ENCODE measurements at places on chromosomes 5 and 9.
A peak's percentile ranks its signal among the peaks of the same experiment; 100 is the strongest.

GRCh38 chr5:55636177-55636576, 75.9 kb downstream of the SLC38A9 start:
- no peak for DNase-seq

DNA sequence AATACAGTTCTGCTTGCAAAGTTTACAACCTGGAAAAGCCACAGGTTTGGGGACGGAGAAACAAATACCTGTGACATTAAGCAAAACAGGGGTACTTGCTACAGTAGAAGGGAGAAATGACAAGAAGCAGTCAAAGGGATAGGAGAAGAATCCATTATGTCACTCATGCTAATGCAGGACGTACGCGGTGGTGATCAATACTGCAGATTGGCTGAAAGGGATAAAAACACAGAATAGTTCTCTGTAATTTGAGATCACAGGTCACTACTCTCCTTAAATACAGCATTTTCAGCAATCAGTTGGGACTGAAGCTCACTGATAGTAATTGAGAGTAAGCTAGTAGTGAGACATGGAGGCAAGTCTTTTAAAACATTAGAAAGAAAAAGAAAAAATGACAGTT, 130.3 kb upstream of the MTAP start:
- no peak for DNase-seq

DNA sequence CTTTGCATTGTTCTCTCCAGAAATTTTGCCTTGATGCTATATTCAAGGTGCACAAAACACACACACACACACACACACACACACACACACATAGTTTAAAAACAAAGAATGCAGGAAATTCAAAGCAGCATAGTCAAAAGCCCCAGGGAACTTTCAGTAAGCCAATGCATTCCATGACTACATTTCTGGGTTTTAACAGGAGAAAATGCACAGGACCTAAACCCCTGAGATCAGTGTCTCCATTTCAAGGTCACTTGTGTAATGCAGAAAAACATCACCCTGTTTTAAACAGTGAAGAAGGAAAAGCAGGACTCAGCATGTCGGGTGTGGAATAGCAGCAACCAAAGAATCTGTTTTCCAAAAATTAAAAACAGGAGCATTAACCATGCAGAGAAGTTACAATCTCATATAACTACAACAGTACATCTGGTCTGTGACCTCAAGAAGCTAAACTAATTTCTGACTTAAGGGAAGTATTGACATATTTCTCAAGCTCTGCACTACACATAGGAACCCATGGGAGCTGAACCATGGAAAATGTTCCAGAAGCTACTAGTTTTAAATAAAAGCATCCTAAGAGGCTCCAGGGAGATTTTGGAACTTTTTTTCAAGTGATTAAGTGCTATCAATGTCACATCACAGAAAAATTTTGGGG, 296.7 kb downstream of the HINT1 start:
- DNase-seq, result no peak

GRCh38 chr9:5486988-5487387, 23.3 kb upstream of the PDCD1LG2 start:
- DNase-seq, result no peak

GRCh38 chr5:109836280-109836679, 146.6 kb downstream of the MAN2A1 start:
- no peak for DNase-seq

- no peak for DNase-seq
Observed at GRCh38 chr5:133863857-133864585, 104.4 kb downstream of the C5orf15 start.

DNA sequence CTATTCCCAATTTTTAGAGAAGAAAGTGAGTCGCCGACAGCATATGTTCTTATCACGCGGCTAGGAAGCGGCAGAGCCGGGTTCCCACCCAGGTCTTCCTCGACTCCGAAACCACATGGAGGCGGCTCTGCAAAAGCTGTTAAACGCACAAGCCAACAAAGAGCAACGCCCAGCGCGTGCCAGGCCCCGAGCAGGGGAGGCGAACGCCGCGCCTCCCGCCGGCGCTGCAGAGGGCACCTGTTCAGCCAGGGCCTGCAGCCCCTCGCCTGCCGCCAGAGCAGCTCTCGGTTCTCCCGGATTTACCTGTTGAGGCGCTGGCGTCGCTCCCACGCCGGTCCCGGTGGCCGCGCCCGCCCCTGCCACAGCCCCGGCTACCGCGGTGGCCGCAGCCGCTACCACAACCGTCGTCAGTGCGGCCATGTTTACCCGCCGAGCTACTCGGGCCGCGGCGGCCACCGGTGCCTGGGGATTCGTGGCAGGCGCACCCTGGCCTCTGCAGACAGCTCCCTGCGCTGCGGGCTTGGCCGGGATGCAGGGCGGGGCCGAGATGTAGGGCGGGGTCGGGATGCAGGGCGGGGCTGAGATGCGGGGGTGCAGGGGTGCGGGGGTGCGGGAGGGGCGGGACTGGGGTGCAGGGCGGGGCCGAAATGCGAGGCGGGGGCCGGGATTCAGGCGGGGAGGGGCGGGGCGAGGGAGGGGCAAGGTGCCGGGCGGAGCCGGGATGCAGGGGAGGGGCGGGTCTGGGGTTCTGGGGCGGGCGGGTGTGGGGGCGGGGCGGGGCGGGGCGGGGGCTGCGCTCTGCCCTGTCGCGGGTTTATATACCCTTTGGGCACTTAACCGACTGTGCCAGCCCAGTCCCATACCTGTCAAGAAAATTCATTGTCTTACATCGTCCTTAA, at the start of gene CCDC112:
TSS of gene CCDC112 (minus strand) at position 531 of the 899 bp plus-strand sequence. CDS start at position 420, 111 bp downstream.
- peak; percentile 71 for DNase-seq

DNA sequence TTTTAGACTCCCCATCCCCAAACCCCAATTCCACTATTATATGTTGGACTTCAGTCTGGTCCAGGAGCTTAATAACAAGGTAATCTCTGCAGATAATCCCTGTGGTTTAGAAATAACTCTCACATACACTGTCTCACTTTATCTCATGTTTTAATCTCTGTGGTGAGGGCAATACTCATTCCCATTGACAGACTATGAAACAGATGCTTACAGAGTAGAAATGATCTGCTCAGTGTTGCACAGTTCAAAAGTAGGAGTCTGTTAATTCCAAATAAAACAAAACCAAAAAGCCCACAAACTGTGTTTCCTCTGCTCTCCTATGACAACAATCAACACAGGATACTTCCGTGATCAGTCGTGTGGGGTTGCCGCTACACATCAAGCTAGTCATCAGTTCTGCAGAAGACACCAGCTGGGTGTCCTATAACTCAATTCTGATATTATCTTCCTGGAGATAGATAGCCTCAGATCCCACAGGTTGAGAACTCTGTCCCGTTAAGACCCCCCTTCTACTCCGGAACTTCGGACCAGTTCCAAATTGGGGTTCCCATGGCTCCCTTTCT, 26.3 kb upstream of the FANCC start:
- DNase-seq, result no peak

- no peak for DNase-seq
Observed at GRCh38 chr5:56456002-56456401, 222.9 kb upstream of the ANKRD55 start.

DNA sequence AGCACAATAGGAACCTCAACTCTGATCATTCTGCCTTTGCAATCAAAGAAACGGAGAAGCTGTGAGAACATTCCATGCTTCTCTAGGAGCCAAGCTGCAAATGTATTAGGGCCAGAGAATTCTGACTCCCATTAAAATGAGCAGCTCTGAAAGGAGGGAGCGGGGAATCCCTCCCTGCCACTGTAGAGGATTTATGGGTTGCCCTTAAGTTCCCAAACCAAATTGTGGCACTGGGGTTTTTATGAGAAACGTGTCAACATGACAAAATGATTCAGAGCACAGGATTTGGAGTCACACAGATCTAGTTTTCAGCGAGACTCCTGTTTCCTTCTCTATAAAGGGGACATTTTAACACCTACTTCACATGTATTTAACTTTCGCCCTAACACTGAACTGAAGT, 1.8 kb downstream of the IL6ST start:
- no peak for DNase-seq

DNA sequence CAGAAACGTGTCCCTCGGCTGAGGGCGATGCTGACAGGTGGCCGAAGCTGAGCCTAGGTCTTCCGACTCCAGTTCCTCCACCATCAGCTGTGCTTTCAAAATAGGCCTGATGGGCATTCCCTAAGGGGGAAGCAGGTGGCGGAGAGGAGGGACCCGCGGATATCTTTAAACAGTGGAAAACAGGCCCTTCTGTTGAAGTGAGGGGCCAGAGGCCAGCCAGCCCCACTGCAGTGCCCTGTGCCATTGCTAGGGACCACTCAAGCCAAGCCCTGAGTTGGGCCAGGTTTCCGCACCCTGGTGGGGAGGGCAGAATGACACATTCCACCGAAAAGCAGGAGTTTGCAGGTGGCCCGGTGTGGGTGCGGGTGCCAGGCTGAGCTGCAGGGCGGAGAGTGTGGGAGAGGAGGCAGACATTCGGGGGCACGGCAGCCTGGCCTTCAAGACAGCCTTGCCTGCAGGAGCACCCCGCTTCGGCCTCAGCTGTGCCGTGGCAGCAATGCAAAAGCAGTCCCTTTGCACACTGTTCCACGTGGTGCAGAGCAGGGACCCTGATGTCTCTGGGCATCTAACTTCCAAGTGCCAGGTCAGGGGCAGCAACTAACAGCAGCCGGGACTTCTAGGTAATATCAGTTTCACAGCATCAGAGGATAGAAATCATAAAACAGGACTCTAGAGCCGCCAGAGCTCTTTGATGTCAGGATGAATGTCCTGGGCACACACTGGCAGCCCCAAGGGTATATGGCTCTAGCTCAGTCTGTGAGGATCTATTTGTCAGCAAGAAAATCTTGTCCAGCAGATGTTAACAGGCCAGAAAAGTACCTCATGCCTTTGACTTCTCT, 17.2 kb downstream of the HNRNPH1 start:
- no peak for DNase-seq

DNA sequence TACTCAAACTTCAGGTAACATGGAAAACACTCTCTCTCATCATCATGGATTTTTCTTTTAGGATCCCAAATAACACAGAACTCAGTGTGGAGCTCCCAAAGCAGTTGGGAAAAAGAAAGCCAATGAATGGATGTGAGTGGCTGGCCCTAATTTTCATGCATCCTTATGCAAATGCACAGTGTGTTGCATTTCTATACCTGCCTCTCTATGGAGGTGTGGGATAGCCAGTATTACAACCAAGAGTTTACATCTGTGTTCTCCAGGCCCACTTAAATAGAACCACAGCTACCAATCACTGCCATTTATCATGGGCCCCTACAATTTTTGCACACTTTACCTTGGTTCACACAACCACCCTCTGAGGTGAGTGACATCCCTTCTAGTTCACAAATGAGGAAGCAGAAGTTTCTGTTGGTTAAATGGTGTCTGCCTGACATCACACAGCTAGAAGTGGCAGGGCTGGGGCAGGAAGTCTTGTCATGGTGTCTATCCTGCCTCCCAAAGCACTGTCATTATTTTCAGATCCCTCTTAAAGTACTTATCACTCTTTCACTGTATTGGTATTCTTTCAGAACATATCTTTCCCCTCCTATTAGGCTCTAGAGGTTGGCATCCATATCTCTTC, 17.3 kb downstream of the MAMDC2 start:
- DNase-seq, result no peak

DNA sequence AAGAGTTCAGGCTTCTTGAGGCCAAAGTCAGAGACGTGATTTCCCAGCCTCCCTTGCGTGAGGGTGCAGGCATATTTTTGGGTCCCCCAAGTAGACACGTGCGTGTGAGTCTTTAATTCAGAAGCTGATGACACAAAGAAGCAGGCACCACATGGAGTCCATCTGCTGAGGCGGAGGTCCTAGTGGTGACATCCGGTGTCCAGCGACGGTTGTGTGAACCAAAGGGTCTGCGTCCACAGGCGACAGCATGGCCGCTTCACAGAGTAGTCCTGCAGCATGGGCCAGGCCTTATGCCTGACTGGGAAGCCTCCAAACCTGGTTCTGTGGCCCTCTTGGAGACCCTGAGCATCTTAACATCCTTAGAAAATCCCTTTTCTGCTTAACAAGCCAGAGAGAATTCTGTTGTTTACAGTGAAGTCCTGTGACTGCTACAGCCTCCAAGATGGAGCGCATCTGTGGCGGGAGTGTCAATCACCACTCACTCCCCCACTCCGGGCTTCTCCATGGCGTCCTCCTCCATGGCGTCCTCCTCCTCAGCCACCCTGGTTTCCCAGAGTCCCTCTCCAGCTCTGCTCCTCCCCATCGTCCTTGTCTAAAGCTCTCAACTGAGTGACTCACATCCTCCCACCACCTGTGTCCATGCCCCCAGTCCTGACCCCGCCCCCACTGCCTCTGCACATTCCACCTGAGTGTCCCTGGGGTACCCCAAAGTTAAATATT, 133.8 kb downstream of the PAX5 start:
- DNase-seq, result no peak

GRCh38 chr9:125663127-125663526, 43.9 kb downstream of the MAPKAP1 start:
- no peak for DNase-seq

- DNase-seq, result peak; percentile 26
Observed at GRCh38 chr5:1479581-1480188, 34.4 kb upstream of the SLC6A3 start.

- no peak for DNase-seq
Observed at GRCh38 chr9:121744002-121744686, 92.7 kb downstream of the DAB2IP start.

GRCh38 chr5:11518676-11519075, 385.6 kb downstream of the CTNND2 start:
- no peak for DNase-seq

DNA sequence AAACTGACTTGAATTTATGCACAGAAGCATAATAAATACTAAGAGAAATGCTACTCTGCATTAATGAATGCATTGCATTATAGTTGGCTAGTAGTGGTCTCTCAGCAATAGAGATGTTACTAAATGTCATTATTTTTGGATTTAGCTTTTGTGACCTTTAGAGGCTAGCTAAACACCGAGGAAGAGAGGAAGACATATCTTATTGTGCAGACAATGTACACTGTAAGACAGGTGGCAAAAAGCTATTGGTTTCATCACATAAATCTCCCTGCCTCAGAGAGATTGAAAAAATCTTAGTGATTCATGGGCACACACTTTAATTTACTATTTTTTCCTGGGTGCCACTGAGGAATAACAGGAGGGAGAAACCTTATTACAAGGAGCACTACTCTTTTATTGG, 435.9 kb downstream of the TMEM232 start:
- DNase-seq, result no peak

DNA sequence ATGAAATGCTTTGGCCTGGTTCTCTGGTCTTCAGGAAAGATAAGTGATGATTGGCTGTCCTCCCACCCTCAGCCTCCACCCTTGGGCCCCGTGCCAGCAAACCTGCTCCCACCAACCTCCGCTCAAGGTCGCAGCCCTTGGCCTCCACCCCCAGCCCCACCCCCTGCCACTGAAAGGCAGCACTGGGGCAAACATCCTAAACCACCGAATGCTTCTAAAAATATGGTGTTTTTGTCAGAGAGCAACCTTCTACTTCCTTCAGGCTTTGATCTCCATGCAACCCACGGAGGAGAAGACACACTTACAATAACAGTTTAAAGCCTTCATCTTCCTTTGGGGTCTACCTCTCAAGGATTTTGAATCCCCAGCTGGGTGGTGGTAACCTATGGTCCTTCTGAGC, 24.0 kb upstream of the TCF7 start:
- peak; percentile 52 for DNase-seq

- DNase-seq, result peak; percentile 94
Observed at GRCh38 chr9:20622330-20623020, at the start of gene MLLT3. TSS of gene MLLT3 (minus strand) at chr9:20622499.

All from activated CD8-positive, alpha-beta memory T cell treated with anti-CD3 and anti-CD28 coated beads for 1 hour (primary cell).